ENCODE measurements at places on chromosomes 1 and 21. TPM values are rescaled to one million over a fixed set of nuclear protein-coding genes. Genes with fewer than 3 reads are reported as not detected.

The L1TD1 gene
- total RNA-seq = not detected

The VWA5B1 gene
- total RNA-seq = not detected

The UBASH3A gene
- not detected for total RNA-seq

The SKI gene
- 3.5 TPM for total RNA-seq

The KRTAP21-2 gene
- total RNA-seq = not detected

The MNDA gene
- not detected for total RNA-seq

The CLIC6 gene
- total RNA-seq = 0.02 TPM

The CD1B gene
- total RNA-seq = not detected

The KCNJ9 gene
- total RNA-seq = not detected

The BATF3 gene
- total RNA-seq = 3.3 TPM

The ANKRD45 gene
- 3.2 TPM for total RNA-seq

The MT1HL1 gene
- total RNA-seq = not detected

DNA sequence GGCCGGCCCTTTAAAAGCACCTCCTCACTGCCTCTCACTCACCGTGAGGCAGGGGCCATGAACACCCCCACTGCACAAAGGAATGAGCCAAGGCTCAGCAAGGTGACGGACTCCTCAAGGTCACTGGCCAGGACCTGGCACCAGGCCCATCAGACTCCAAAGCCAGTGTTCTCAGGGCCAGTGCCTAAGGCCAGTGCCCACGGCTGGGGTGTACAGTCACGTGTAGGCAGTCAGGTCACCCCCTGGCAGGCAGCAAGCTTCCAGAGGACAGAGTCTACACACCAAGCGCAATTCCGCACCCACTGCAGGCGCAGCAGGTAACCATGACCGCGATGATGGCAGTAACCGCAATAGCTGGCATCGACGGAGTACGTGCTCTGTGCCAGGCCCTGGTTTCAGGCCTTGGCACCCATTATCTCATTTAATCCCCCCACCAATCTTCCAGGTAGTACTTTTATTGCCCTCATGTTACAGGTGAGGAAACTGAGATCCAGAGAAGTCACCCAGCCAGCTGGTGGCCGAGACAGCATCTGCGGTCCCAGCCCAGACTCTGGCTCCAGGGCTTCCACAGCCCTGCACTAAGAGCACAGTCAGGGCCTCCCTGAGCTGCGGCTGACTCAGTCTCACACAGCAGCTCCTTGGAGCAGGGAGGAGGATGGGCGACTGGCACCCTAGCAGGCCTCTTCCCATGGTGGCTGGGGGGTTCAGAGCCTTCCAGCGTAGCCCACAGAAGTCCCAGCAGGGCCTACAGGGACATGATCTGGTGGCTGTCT is 27.0 kb downstream of the RAP1GAP start:
- no peak for DNase-seq

DNA sequence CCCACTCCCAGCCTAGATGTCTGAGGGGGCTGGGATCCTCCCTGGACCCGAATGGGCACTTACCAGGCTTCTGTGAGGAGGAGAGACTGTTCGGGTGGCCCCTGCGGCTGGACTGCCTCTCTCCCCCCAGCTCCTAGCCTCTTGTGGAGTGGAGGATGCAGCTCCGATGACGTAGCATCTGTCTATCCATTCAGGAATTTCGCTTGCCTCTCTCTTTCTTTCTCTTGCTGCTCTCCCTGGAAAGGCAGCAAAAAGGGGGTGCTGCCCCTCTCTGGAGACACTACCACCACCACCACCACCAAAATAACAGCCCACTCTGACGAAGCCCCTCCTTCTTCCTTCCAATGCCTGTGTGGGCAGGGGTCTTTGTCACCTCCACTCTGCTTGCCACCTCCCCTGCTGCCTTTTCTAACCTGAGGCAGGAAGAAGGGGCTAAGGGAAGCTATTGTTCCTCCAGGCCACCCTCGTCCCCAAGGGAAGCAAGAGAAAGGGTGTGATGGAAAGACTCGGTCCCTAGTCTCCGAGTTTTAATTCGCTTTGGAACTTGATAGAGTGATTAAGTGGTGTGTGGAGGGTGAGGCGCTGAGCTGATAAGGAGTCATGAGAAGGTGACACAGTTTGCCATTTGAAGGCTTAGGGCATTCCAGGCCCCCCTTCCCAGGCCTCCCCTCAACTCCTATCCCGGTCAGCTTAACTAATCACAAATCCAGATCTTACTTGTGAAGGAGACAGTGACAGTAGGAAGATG is 60.5 kb downstream of the RHBG start:
- no peak for DNase-seq

- DNase-seq = no peak
These were observed 142.9 kb downstream of the TNFSF18 start for GRCh38 chr1:172907834-172908326.

DNA sequence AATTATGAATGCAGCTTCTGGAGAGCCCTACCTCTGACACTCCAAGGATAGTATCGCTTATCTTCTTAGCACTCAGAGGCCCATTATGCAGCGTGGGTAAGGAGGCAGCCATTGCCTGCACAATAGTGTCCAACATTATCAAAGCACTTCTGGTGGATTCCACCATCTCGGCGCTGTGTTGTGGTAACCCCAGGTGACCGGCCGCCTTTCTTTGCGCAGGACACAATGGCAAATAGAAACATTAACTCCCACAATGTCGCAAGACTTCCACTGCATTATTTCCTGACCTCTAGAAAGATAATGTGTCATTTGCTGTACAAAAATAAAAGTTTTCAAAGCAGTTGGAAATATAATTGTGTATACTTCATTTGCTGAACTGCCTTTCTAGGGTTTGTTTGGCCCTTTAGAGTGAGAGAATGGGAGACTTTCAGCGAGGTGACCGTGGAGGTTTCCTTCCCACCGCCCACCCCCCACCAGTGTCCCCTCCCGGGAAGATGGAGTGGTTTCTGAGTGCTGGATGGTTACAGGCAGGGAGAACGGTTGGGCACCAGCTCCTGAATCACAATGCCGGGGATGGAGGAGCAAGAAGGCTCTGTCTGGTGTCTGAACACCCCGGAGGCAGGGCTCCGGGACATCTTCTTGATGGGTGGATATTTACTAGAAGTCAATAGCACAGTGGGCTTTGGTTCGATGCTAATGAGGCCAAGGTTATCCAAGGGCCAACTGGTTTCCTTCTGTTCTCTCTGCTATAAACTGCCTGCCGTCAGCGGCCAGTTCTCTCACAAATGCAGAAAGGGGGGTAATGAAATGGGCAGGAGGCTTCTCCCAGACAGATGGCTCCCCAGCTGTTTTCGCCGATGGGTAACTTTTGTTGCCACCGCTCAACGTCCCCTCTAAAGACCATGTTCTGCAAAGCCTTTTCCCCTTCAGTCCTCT is 215.4 kb upstream of the PROX1 start:
- DNase-seq = no peak

- DNase-seq = no peak
These were observed 138.7 kb upstream of the SLC45A1 start for GRCh38 chr1:8179132-8179793.

- DNase-seq = no peak
These were observed 18.7 kb downstream of the TNFRSF8 start for GRCh38 chr1:12081648-12082396.

DNA sequence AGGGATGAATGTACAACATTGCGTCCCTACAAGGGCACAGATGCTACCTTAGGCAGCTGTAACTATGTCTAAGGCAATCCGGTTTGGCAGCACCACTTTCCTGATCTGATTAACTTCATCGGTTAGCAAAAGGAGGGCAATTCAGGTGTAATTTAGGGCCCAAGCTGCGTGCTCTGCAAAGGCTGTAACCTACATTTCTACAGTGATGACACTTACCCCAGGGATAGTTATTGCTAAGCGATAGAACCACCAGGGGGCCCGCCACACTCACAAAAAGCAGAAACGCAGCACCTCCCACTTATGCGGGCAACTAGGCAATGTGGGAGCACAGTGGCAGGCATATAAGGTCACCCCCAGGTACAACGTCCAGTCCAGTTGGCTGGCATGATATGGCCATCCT is 113.5 kb downstream of the GDAP2 start:
- DNase-seq = no peak

GRCh38 chr1:60832367-60832766 is 250.0 kb upstream of the NFIA start:
- no peak for DNase-seq

- DNase-seq = no peak
These were observed 1.6 kb upstream of the SNX7 start for GRCh38 chr1:98659879-98660278.

- no peak for DNase-seq
These were observed 14.6 kb downstream of the PIGP start for GRCh38 chr21:37058261-37058660.

DNA sequence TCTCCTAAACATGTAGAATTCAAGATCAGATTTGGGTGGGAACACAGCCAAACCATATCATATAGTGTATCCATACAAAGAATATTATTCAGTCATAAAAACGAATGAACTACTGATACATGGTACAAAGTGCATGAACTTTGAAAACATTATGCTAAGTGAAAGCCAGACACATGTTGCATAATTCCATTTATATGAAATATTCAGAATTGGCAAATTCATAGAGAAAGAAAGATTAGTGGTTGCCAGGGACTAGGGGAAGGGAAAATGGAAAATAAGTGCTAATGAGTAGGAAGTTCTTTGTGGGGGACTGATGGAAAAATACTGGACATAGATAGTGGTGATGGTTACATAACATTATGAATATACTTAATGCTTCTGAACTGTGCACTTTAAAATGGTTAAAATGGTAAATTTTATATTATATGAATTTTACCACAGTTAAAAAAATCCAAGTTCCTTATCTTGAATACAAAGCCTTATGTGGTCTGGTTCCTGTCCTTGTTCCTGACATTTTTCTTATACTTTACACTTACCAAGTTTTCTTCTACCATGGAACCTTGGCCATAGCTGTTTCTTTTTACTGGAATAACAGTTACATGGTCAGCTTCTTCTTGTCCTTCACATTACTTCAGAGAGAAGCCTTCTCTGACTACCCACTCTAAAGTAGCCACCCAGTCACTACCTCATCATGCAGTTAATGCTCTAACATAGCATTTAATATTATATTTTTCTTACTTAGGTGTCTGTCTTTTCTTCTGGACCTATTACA is 64.0 kb downstream of the CCDC18 start:
- no peak for DNase-seq

- DNase-seq = peak; percentile 93
These were observed 1.4 kb upstream of the IRF2BP2 start for GRCh38 chr1:234611225-234611846.

GRCh38 chr1:169217636-169218035 is 111.1 kb downstream of the ATP1B1 start:
- DNase-seq = no peak

DNA sequence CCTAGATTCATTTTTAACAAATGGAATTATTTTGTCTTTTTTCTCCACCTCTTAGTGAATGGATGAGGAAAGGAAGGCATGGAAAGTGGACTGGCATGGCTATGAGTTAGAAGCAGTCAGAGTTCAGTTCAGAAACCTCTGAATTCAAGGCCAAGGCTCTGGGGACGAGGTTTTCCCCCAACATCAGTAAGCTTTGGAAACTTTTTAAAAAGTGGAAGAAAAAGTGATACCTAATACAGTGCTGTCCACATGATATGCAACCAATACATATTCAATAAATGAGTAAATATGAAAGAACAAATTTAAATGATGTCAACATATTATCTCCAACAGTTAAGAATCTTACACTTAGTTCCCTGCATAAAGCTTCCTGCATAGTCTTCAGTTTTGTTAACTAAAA is 204.7 kb downstream of the HLX start:
- DNase-seq = no peak

DNA sequence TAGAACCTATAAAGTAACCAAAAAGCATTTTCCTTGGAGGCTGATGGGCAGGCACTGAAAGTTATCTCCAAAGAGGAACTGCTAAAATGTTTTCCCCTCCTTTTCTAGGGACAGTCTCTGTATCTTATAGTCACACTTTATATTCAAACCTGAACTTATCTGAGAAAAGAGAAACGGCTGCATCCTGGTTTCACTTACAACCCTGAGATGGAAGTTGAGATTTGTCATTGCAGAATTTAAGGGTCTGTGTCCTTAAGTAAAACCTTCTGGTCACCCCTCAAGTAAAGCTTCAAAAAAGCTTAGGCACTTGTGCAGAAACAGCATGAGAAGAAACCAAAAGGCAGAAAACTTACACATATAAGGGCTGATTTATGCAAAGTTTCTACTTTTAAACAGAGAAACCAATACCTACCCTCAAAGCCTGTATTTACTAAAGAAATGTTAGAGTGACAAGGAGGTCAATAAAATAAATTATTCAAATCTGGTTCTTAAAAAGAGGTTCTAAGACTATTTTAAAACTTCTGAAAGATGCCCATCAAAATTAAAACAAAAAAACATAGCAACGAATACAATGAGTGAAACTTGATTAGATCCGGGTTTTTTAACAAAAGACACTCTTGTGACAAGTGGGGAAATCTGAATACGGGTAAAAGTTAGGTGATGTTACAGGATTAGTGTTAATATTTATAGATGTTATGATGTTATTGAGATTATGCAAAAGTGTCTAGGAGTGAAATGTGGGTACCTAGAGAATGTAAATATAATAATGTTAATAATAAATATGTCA is 9.9 kb downstream of the CD58 start:
- no peak for DNase-seq

GRCh38 chr1:72623299-72623708 is 341.0 kb upstream of the NEGR1 start:
- DNase-seq = peak; percentile 33

DNA sequence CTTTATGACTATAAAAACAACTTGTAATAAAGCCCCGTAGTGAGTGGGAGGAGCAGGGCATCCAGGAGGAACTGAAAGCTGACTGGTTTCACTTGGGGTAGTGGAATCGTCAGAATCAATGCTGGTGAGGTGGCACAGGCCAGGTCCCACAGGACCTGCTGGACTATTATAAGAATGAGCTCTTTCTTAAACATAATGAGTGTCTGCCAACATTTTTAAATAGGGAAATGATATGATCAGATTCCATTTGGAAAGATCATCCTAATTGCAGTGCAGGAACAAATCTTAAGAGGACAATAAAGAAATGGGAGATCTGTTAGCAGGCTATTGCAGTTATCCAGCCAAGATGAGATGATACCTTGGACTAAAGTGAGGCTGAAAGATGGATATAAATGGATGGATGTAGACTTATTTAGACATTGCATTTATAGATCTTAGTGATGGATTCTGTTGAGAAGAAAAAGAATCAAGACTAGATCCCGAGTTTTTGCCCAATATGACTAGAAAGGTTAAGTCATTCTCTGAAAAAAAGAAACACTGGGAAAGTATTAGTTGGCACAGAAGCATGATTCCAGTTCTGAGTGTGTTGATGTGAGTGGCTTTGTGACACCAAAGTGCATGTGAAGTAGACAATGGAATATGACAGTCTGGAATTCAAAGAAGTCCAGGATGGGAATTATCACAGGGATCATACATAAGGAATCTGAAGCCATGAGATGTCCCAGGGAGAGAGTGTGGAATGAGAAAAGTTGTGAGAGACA is 153.3 kb upstream of the SGIP1 start:
- DNase-seq = no peak

- peak; percentile 78 for DNase-seq
These were observed 54.2 kb downstream of the WDR64 start for GRCh38 chr1:241706257-241706656.

GRCh38 chr1:177340601-177341067 is 169.9 kb downstream of the BRINP2 start:
- no peak for DNase-seq

Data from M059J (cell line).